Type B pancreatic cell (in vitro differentiated cells): ENCODE measurements at places on chromosomes 4 and X. TPM values are rescaled to one million over a fixed set of nuclear protein-coding genes. Genes with fewer than 3 reads are reported as not detected.

The ITIH6 gene
- not detected in 2 replicates for total RNA-seq

The KIT gene
- 5.5 and 19.5 TPM in 2 replicates for total RNA-seq

The SUPT20HL2 gene
- total RNA-seq: not detected in 2 replicates

The ATP2B3 gene
- 0.26 and 0.43 TPM in 2 replicates for total RNA-seq

The BRS3 gene
- total RNA-seq: 0.10 TPM in 1 of 2 replicates, not detected in the other

DNA sequence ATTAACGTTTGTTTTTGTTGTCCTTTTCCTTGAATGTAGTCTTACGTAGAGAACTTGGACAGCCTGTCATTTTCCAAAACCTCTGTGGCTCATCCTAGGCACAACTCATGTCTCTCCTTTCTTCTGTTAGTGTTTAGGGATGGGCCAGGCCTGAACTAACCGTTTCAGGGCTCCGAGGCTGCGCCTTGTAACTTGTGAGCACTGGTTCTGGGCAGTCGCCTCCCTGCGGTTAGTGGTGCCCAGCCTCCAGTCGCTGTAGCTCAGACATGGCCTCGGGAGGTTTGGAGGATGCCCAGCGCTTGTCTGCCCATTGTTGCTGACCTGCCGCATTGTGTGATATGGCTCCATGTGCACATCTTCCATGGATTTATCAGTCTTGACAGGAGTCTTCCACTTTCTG, 32.8 kb downstream of the TMEM131L start:
- DNase-seq: no peak
- H3K4me3 ChIP-seq: no peak overlapping the region
- H3K27ac ChIP-seq: no peak overlapping the region
- peaks cover 39% of the 10 kb centered on the region for H3K4me1 ChIP-seq
- no peaks in the 10 kb centered on the region for H3K27me3 ChIP-seq

DNA sequence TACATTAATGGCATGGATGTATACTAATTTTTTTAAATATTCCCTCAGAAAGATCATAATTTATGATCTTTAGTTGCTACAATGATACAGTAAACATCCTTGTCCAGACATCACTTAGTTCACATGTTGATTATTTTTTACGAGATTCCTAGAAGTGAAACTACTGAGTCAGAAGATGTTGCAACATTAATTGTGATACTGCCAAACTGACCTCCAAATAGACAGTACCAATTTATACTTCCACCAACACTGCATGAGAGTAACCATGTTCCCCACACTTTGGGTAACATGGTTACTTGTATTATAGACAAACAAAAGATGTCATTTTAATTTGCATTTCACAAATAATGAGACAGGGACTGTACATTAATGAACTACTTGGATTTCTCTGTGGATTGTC, 19.6 kb downstream of the RCHY1 start:
- H3K4me3 ChIP-seq: no peak overlapping the region
- peaks cover 29% of the 10 kb centered on the region for H3K36me3 ChIP-seq
- peaks cover 4% of the 10 kb centered on the region for H3K4me1 ChIP-seq
- H3K27me3 ChIP-seq: no peaks in the 10 kb centered on the region

DNA sequence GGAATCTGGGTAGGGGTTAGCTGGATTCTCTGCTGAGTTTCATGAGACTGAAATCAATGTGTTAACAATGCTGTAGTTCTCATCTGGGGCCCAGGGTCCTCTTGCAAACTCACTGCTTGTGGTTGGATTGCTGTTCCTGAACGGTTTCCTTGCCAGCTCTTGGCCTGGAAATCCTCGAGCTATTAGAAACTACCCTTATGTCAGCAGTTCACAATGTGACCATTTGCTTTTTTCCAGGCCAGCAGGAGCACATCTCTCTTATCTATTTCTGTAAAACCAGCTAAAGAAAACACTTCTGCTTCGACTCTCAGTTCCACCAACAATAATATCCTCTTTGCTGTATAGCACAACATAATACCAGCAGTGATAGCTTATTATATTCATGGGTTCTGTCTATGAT, 140.1 kb upstream of the TRAM1L1 start:
- no peak overlapping the region for H3K4me3 ChIP-seq
- H3K27ac ChIP-seq: no peak overlapping the region
- no peak for DNase-seq

GRCh38 chr4:11669156-11669555, 240.5 kb upstream of the HS3ST1 start:
- H3K36me3 ChIP-seq: no peaks in the 10 kb centered on the region
- no peak for DNase-seq

DNA sequence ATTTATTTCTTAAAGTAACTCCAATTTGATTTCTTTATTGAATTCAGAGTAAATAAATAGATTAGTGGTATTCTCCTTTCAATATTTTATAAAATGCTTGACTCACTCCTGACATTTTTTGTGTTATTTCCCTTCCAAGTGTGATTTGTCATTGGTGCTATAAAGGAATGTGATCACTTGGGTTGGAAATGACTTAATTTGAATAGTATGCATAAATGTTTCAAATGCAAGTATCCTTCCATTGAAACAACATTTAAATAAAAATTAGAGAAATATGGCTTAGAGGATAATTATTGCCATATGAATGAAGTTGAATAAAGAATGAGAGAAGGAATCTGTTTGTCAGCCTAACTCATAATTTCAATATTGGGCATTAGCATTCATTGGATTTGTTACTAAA, 182.7 kb downstream of the PABPC4L start:
- H3K27ac ChIP-seq: no peak overlapping the region
- H3K4me1 ChIP-seq: no peaks in the 10 kb centered on the region
- H3K27me3 ChIP-seq: no peaks in the 10 kb centered on the region
- no peaks in the 10 kb centered on the region for H3K36me3 ChIP-seq

DNA sequence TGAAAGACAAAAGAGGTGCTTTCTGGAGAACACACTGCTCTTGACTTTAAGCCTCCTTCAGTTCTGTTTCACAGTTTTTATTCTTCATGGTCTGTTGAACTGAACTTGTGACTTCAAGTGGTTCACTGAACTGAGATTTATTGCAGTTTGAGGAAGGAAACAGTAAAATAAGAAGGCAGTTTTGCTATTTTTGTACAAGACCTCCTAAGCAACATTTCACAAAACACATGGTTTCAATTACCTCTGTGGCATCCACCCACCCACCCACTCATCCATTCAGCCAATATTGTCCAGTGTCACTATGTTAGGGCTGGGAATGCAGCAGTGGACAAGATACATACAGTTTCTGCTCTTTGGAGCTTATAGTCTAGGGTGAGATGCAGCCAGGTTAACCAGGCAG, 131.3 kb downstream of the IL1RAPL2 start:
- no peak for DNase-seq
- H3K36me3 ChIP-seq: no peaks in the 10 kb centered on the region
- H3K4me3 ChIP-seq: no peak overlapping the region
- H3K27ac ChIP-seq: no peak overlapping the region
- H3K27me3 ChIP-seq: no peaks in the 10 kb centered on the region

GRCh38 chr4:18441676-18442075, 420.1 kb upstream of the LCORL start:
- H3K27ac ChIP-seq: no peak overlapping the region
- H3K4me3 ChIP-seq: no peak overlapping the region
- H3K4me1 ChIP-seq: peaks cover 9% of the 10 kb centered on the region
- H3K27me3 ChIP-seq: no peaks in the 10 kb centered on the region
- DNase-seq: no peak

GRCh38 chr4:24262616-24263015, 321.7 kb downstream of the DHX15 start:
- peak overlapping the region; percentile 91 for H3K27ac ChIP-seq
- H3K27me3 ChIP-seq: no peaks in the 10 kb centered on the region
- no peaks in the 10 kb centered on the region for H3K36me3 ChIP-seq
- H3K4me3 ChIP-seq: peak overlapping the region; percentile 20
- no peak for DNase-seq
